CD4-positive, alpha-beta T cell treated with Interferon alpha-2 for 1 hour (primary cell): ENCODE measurements at places on chromosomes 16 and 17.

DNA sequence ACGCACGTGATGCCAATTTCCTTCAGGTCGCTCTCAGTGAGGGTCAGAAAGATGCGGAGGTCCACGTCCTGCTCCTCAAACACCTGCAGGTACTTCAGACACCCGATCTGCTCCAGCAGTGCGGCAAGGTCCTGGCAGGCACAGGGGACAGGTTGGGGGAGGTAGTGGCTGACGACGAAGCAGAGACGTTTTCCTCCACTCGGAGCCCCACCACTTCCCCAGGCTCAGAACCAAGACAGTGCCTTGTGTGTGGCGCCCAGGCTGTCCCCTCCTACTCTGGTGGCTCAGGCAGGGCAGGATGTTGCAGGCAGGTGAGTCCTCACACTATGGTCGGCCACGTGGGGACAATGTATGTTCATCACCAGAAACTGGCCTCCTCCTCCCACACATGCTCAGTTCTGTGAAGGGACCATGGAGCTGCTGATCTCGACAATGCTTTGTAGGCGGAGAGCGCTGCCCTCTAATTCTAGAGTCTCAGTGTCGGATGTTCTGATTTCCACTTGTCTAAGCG lies 5.7 kb downstream of the NUDT16L1 start:
- DNase-seq = no peak

DNA sequence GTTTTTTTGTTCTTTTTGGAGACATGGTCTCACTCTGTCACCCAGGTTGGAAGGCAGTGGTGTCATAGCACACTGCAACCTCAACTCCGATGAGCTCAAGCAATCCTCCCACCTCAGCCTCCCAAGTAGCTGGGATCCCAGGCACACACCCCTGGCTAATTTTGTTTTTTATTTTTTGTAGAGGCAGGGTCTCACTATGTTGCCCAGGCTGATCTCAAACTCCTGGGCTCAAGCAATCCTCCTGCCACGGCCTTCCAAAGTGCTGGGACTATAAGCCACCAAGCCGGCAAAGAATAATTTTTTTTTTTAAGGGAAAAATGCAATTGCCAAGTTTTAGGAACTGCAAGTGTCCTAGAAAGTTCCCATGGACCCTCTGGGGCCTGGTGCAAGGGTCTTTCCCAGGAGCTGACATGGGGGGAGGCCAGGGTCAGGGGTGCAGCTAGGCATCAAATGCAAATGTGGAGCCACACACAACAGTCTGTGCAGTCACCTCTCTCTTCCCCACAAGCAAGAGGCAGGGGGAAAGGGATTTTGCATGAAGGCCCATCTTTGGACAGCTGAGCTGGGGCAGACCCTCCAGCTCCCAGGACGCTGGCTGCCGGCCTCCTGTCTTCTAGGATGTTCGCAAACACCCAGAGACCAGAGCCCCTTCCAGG lies 20.1 kb upstream of the BCAR1 start:
- no peak for DNase-seq

DNA sequence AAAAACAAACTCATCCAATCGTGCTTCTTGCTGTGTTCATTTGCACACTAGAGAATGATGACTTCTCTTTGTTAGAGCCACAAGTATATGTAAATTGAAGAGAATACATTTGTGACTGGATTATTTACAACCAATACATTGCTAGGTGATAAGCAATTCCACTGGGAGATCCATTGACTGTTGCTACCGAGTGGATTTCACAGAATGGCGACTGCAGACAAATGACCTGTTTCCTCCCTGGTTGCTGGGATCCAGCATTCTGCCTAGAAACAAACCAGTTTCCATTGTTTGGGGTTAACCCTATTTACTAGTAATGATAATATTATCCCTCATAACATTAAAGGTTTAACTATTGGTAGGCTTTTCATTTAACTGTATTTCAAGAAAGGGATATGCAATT lies 36.9 kb upstream of the CPHXL start:
- no peak for DNase-seq

- DNase-seq = peak; percentile 43
Measured at GRCh38 chr16:87463722-87464690, 28.8 kb downstream of the ZCCHC14 start.

- DNase-seq = no peak
Measured at GRCh38 chr16:17303101-17303500, 167.7 kb downstream of the XYLT1 start.

GRCh38 chr17:69470702-69471101 lies 56.2 kb downstream of the MAP2K6 start:
- DNase-seq = no peak

- DNase-seq = no peak
Measured at GRCh38 chr16:89018282-89019158, 41.5 kb upstream of the CBFA2T3 start.

DNA sequence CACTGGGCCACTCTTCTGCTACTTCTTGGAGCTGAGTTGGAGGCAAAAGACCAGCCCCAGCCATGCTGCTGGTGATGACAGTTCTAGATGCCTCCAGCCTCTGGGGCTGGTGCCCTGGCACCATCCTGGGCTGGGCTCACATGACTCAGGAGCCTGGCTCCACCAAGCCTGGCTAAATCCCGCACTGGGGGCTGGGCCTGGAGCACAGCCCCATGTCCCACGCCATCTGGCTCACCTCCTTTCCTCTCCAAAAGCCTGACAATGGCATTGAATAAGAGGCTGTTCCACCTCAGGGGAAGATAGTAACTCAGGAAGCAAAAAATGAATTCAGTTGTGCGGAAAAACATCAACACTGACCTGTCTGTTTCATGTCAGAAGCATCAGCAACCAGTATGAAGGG lies 45.1 kb upstream of the MTSS2 start:
- no peak for DNase-seq

GRCh38 chr16:85079785-85080570 lies 32.3 kb downstream of the CIBAR2 start:
- no peak for DNase-seq

DNA sequence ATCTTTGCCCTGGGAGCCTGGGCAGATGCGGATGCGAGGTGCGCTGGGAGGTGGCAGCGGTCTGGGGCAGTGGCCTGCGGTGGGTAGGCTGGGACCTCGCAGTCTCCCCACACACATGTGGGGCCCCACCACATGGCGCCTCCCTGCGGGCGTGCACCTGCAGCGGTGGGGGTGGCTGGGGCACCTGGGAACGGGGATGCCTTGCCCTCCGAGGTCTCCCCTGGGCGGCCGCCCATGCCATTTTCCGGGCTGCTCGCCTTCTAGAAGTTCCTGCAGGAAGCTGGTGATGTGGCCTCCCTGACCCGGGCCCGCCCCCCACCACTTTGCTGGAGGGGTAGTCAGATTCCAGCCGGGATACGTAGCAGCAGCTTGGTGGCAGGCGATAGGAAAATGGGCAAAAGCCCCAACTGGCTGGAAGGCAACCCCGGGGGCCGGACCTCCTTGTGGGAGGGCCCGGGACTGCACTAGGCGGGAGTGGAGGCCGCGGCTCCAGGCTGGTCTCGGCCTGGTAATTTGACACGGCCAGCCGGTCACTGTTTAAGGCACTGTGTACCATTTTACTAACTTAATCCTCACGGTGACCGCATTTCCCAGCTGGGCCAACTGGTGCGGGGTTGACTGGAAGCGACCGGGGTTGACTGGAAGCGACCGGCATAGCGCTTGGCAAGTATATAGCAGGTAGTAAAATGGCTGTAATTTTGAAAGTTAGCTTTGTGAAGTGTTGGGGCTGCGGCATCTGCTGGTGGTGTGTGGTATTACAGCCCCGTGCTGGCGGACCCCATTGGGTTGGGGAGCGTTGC lies 38.5 kb downstream of the IGF2BP1 start:
- DNase-seq = peak; percentile 24

GRCh38 chr17:17433000-17433703 lies 43.6 kb upstream of the MED9 start:
- no peak for DNase-seq

- no peak for DNase-seq
Measured at GRCh38 chr16:88669980-88670379, 7.1 kb upstream of the MVD start.

- no peak for DNase-seq
Measured at GRCh38 chr17:79095345-79096055, 20.9 kb downstream of the ENGASE start.

DNA sequence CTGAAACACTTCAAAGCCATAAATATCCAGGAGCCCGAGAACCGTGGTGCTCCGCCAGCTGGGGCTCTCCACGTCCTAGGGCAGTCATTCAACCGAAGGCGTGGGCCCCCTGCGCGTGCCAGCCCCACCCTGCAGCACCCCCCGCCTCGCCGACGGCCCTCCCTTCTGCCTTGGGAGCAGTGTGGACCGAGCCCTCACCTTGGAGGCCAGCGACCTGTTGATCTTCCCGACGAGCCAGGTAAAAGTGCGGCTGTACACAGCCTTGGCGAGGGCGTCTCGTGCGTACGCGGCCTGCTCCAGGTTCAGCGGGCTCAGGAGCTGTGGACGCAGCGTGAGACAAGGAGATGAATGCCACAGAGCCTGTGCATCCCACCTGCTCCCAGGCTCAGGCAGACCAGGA lies 14.1 kb downstream of the MYO1C start:
- DNase-seq = no peak

GRCh38 chr17:5096731-5097100 lies 15.0 kb downstream of the ZNF232 start:
- DNase-seq = no peak

DNA sequence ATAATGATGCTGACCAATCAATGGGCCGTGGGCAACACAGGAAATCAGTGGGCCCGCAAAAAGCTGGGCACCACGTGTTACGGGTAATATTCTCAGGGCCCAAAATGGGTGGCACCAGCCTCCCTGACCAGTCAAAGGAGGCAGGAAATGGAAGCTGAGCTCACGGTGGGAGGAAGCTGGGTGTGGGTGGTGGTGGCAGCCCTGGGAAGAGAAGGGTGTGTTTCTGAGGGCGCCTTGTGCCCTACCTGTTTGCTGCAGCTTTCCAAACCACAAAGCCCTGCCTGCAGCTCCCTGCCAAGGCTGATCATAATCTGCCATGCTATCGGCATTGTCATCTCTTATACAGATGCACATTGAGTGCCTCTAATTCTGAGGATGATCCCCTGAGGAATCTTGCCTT lies 457.9 kb downstream of the SLC39A11 start:
- no peak for DNase-seq

GRCh38 chr16:9970796-9971195 lies 211.4 kb downstream of the GRIN2A start:
- DNase-seq = no peak

GRCh38 chr17:51935477-51935876 lies 223.0 kb downstream of the CA10 start:
- DNase-seq = no peak

- no peak for DNase-seq
Measured at GRCh38 chr17:27343977-27344607, 50.2 kb downstream of the WSB1 start.

DNA sequence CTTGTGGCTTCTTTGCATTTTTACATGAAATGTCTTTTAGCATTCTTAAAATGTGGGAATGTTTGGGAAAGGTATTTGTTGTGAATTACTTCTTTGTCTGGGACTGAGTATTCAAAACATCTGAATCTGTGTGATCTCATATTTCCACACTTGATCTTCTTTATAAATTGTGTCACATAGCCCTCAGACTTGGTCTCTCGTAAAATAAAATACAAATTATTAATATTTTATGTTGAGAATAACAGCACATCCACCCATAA lies 81.9 kb downstream of the TUBD1 start:
- DNase-seq = no peak

GRCh38 chr16:4606354-4606753 lies 8.3 kb downstream of the UBALD1 start:
- DNase-seq = no peak

DNA sequence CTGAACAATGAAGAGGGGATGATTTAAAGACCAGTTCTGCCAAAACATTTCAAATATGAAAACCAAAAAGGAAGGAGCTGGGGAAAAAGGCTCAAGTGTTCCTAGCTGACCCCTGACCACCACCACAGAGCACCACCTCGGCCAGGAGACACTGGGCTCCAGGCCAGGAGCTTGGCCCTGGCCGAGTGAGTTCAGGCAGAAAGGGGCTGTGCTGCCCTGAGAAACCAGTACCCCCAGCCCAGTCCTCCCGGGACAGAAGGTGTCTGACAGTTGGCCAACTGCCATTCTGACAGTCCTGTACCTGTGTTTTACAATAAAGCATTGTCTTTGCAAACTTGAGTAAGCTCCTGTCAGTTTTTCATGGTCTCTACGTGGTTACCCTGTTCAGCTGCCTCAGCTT lies 98.2 kb downstream of the VPS53 start:
- DNase-seq = no peak

DNA sequence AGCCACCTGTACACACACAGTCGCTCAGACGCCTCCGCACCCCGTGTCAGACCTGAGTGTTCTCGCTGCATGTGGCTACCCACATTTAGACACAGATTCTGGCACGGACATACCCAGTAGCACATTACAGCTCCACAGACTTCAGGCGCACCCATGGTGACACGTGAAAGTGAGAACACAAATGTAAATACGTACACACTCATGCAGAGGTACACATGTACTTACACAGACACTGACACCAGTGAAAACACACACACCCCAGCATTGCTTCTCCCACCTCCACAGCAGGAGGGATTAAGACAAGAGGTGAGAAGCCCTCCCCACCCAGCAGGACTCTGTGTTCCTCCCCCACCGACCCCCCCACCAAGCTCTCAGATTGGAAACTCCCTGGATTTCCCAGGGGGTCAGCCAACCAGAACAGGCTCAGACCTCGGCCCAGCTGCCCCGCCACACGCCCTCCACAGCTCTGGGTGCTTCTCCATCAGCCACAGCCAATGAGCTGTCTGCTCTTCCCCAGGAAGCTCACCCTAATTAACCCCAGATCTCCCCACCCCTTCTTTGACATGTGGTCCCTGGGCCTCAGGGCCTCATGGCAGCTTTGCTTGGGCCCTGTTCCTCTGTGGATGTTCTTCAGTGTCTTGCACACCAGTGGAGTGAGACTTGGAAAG lies 5.3 kb upstream of the FOXN1 start:
- DNase-seq = no peak

- no peak for DNase-seq
Measured at GRCh38 chr16:77299395-77299794, 100.2 kb downstream of the SYCE1L start.

- DNase-seq = no peak
Measured at GRCh38 chr17:35099908-35100307, 19.8 kb downstream of the RAD51D start.

- DNase-seq = no peak
Measured at GRCh38 chr16:64919929-64920607, 201.8 kb downstream of the CDH11 start.

GRCh38 chr16:77782694-77783093 lies 5.7 kb upstream of the VAT1L start:
- DNase-seq = no peak

DNA sequence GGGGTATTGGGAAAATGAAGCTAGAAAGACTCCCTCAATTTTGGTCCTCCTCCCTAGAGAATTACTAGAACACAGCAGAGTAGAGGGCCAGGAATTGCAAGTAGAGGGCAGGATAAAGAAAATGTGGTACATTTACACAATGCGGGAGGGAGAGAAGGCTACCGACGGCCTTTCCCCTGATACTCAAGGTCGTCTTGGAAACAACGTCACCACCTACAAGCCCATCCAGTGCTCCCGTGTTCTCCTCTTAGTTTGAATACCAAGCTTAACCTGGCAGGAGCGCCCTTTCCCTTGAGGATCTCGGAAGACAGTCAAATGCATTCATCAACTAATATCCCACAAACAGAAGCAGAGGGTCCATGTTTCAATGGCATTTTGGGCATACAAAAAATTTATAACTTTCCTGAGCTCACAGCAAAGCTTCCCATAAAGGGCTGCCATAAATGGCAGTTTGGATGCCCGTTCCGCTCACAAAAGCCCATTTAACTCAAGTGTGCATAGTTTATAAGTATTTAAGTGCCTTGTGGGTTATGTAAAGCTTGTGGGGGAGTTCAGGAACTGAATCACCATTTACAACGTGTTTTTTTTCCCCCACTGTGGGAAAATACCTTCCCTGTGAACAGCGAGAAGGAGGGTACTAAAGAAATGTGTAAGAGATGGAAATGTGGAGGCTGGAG lies 414.6 kb downstream of the SLC39A11 start:
- DNase-seq = no peak
